ENCODE measurements at places on chromosomes 2 and 18.

DNA sequence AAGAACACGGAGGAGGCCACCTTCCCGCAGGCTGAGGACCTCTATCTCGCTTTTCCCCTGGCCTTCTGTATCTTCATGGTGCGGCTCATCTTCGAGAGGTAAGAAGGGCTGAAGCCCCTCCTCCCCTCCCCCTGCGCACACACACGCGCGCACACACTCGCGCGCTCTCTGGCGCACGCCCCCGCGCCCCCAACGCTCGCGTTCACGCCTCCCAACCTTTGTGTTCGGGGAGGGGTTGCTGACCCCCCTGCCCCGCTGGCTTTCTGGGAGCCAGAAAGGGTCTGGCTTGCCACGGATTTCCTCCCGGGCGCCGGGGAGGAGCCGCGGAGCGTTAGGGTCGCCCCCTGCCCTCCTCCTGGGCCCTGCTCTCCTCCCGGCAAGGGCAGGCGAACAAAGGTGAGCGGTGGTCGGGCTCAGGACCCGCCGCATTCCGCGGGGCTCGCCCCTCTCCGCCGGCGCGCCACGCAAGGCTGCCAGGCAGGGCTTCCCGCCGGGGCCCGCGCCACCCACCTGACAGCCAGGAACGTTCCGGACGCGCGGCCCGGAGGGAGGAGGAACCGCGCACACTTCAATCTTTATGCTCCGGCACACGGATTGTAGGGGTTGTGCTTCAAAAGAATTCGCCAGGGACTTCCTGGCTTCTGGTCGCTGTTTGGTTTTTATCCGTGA, 583 bp downstream of the CERS6 start:
- no peak for DNase-seq

- DNase-seq: no peak
Measured at GRCh38 chr2:164831887-164832286, 9.7 kb downstream of the COBLL1 start.

DNA sequence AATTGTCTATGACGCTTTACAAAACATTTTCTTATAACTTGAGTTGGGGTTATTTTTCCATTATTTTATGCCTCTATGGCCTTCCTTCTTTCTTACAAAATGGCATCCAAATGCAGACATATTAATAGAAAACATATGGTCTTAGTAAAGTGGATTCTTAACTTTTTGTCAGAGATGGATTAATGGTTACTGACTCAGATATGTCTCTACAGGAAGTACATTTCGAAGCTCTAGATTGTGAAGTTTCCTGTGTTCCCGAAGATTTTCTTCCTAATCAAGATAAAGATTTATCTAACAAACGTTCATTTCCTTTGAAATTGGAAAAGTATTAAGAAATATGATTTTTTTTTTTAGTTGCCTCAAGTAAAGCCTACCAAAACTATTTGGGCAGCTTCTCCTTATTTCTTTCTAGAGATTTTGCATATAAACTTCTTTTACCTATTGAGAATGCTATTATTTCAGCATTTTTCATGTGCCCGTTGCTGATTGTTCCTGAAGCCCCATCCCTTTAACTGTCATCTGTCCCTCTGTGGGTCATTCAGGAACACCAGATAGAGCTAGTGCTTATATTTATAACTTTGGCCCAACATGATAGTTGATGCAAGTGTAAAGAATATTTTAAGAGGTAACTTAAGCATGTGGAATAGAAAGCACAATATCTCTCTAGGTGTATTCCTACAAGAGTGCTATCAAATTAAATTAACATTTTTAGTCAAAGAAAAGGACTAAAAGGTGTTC, 498.0 kb downstream of the CCDC85A start:
- DNase-seq: no peak

DNA sequence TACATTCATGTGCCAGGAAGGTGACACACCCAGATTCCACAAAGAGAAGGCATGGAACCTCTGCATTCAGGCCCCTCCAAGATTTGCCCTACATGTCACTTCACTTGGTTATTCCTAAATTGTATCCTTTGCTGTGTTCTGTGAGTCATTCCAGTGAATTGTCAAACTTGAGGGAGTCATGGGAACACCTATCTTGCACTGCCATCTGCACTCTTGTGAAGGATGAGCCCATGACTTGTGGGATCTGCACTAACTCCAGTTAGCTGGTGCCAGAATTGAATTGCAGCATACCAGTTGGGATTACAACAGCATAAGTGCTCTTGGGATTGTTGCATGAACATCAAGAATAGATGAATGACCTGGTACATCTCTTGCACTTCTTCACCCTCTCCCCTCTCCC, 1288.0 kb upstream of the ZEB2 start:
- no peak for DNase-seq

DNA sequence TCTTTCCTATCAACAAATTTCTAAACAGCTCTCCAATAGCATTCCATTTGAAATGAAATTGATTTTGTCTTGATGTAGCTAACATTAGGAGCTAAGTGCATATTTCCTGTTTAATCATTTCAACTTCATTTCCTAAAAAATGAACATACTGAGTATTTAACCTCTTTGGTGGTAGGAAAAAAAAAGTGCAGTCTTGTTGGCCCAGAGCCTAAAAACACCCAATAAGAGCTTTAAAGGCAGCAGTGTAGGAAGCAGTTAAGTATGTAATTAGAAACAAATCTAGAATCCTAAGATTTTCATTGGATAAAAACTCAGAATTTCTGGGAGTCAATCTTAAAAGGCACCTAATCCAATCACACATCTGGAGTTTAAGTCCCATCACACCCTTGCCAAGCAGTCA, 71.0 kb upstream of the RBMS1 start:
- no peak for DNase-seq

DNA sequence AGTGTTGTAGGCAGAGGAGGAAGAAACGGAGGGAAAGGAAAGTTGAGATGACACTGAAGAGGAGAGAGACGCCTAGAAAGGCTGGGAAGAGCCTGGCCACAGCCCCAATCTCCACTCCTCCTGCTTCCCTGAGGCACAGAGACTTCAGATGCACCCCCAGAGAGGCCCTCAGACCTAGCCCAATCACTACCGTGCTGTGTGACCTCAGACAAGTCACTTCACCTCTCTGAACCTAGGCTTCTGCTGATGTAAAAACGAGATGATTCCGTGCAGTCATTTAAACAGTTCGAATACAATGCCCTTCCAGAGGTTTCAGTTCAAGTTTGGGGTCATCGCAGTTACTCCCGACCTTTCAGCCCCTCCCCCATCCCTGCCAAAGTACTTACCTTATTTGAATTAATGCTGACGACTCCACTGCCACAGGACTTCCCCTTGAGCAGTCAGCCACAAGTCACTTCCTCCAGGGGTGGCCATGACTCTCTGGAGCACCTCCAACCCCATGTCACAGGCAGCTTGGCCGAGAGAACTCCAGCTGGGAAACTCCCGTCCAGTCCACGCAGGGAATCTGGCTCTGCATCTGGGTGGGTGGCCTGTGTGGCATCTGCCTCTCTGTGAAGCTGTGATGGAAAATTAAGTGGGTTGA, 105.2 kb upstream of the ID2 start:
- DNase-seq: no peak

DNA sequence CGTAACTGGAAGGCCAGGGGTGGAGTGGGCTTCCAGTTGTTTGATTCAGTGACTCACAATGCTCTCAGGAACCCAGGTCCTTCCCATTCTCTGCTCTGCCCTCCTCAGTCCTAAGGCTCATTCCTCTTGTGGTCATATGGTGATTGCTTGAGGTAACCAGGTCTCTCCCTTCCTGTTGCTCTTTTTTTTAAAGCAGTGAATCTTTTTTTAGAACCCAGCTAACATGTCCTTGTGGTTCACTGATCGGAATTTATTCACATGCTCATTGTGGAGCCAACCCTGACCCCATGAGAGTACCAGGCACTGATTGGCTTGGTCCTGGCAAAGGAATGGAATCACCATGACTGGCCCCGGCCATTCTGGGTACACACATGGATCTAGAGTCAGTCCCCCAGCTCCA, 7.4 kb downstream of the THNSL2 start:
- no peak for DNase-seq

DNA sequence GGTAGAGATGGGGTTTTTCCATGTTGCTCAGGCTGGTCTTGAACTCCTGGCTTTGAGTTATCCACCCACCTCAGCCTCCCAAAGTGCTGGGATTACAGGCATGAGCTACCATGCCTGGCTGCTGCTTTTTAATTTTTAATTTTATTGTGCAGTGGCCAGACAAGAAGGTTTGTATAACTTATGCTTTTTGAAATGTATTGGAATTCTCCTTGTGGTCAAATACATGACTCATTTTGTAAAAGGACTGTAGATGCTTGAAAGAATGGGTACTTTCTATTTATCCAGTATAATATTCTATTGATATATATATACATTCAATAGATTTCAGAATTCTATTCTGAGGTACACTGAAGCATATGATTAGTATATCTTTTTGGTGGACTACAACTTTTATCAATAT, 82.6 kb upstream of the ST3GAL5 start:
- DNase-seq: no peak

DNA sequence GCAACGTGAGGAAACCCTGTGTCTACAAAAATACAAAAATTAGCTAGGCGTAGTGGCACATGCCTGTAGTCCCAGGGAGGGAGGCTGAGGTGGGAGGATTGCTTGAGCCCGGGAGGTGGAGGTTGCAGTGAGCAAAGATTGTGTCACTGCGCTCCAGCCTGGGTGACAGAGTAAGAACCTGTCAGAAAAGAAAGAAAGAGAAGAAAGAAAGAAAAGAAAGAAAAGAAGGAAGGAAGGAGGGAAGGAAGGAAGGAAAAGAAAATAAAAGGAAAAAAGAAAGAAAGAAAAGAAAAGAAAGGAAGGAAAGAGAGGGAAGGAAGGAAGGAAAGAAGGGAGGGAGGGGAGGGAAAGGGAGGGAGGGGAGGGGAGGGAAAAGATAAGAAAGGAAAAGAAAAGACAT, 89.9 kb upstream of the HPCAL1 start:
- DNase-seq: no peak

DNA sequence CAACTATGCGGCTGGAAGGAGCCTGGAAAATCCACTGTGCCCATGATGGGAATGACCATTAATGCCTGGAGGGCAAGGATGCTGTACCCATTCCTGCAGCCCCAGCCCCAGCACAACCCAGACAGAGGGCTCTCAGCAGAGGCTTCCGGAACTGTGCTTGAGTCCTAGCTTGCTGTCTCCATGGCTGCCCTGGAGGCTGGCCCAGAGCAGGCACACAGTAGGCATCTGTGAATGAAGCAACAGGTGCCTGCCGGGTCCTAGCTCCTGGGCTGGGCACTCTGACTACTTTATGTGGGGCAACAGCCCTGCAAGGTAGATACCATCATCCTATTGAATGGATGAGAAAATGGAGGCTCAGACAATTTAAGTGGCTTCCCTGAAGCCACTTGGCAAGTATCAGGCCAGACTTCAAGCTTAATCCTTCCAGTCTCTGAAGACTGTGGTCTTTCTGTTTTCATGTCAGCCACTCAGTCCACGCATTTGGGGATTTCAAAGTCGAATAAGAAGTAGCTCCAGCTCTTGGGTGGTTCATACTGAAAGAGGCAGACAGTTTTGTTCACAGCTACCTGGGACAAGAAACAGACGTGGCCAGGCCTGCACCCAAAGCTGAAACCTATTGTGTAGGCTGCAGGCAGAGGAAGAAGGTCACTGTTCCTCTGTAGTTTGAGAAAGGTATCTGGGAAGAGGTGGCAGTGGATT, 237.5 kb downstream of the ZBTB7C start:
- no peak for DNase-seq

GRCh38 chr2:11568436-11568835, 34.6 kb downstream of the GREB1 start:
- DNase-seq: peak; percentile 25

- no peak for DNase-seq
Measured at GRCh38 chr2:241986836-241987641, 117.5 kb downstream of the RTP5 start.

Measured in dorsolateral prefrontal cortex (tissue), 122 donors.